ENCODE measurements at places on chromosomes 1 and 21.
A peak's percentile ranks its signal among the peaks of the same experiment; 100 is the strongest.

GRCh38 chr1:71434240-71434639, 353.4 kb upstream of the ZRANB2 start:
- no peak for ATAC-seq

DNA sequence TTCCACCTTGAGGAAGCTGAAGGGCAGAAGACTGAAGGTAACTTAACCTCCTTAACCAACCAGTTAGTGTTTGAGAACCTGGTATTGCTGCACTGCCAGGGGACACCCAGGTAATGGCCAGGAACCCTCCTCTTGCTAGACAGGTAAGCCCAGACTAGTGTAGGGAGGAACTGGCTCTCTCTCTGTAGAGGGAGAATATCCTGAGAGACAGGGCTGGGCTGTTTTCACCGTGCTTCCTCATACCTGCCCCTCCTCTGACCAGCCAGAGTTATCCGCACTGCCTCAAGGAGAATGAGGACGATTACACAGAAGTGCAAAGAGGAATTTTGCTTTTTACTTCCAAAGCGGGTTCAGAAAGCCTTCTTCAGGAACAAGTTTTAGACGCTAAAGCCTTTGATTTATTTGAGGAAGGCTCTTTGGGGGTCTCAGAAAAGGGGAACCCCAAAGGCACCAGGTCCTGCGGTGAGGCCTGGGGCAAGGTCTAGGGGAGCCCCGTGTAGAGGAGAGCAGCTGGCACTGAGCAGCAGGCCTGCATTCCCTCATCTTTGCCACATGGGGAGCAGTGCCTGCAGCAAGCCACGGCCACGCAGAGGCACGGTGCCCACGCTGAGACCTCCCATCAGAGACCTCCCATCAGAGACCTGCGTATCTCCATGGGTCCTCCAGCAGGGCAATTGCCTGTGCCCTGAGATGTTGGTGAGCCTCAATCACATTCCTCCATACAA, 13.5 kb downstream of the GNG4 start:
- peak; percentile 49 for ATAC-seq

GRCh38 chr1:244456586-244456985, 4.5 kb upstream of the CATSPERE start:
- no peak for ATAC-seq

- ATAC-seq, result no peak
Measured at GRCh38 chr1:34642679-34643078, 112.2 kb upstream of the GJB5 start.

Measured in SK-N-SH treated with all-trans-retinoic acid at 6 μM for 48 hours (cell line).